Right ventricle myocardium superior (tissue), 1 donor: ENCODE measurements at places on chromosomes 2 and 18.

GRCh38 chr2:22355816-22356433 lies 1029.1 kb upstream of the KLHL29 start:
- peak; percentile 55 for DNase-seq

GRCh38 chr2:181046833-181047232 lies 66.4 kb downstream of the UBE2E3 start:
- no peak for DNase-seq

GRCh38 chr18:79899609-79900445 lies 51.6 kb downstream of the SLC66A2 start:
- DNase-seq: no peak

- no peak for DNase-seq
Measured at GRCh38 chr18:12783524-12783923, 80.7 kb downstream of the PSMG2 start.

- DNase-seq: no peak
Measured at GRCh38 chr2:88608184-88608583, 19.1 kb downstream of the EIF2AK3 start.

- no peak for DNase-seq
Measured at GRCh38 chr2:53629501-53629900, 138.1 kb upstream of the CHAC2 start.

DNA sequence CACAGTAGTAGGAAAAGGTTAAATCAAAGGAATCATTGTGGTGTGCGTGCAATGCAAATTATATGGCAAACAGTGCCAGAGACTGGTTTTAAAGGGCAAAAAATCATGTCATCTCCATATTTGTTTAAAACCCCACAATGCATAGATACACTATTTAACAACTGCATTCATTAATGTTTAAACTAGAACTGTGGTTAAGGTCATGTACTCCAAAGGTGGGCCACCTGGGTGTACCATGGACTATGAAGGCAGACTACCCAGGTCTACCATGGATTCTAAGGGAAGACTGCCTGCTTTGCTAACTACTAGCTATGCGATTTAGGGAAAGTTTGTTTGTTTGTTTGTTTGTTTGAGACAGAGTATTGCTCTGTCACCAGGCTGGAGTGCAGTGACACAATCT lies 356.3 kb downstream of the ZEB2 start:
- no peak for DNase-seq

DNA sequence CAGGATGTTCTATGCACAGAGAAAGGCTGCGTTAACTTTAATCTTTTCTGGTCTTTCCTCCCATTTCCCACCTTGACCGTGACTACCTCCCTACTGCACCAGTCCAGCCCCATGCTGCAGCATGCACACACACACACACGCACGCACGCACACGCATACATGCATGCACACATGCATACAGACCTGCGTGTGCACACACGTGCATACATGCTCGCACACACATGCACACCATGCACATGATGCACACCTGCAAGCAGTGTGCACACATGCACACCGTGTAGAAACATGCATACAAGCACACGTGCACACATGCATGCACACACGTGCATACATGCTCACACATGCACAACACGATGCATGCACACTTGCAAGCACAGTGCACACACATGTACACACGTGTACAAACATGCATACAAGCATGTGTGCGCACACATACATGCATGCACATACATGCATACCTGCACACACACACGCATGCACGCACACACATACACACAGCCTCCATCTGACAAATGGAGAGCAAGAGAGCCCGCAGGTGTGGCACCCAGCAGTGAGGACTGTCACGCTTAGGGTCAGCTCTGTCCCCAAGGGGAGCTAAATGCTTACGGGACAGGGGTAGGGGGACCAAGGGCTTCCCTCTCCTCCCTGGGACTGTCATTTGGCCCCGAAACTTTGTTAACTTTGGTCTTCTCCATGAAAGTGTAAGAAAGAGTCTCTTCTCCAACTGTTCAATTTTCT lies 18.2 kb downstream of the SNORC start:
- peak; percentile 13 for DNase-seq

DNA sequence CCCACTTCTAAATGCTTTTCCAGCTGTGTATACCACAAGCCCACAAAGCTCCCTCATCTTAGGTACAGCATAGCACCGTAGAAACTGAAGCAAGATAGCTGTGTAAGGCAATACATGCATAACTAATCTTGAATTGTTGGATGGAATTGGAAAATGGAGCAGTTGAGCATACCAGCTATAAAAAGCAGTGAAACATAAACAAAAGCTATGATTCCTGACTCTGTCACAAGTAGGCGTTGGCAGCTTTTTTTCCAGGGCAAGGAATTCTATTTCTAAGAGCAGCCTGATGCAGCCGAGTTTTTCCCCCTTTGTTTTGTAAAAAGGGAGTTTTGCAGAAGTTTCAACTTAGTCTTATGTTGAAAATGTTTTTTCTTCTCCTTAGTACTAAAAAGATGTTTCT lies 32.4 kb downstream of the MOGAT1 start:
- DNase-seq: no peak

DNA sequence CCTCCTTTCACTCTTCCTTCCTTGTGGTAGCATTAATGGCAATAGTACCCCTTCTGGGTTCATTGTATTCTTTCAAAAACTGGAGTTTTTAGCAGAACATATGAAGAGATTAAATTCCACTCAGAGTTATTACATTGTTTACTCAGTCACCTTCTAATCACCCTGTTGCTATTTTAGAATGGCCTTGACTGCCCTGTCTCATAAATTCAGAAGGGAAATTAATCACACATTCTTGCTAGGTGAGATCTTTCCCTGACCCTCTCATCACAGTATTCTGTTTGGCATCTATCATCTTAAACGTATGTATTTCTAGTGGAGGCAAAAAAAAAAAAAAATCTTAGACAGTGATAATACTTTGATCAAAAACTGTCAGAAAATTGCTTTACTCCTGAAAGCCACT lies 760.4 kb downstream of the ADCYAP1 start:
- no peak for DNase-seq

GRCh38 chr2:158457092-158457825 lies 507 bp downstream of the PKP4 start:
- DNase-seq: peak; percentile 72

DNA sequence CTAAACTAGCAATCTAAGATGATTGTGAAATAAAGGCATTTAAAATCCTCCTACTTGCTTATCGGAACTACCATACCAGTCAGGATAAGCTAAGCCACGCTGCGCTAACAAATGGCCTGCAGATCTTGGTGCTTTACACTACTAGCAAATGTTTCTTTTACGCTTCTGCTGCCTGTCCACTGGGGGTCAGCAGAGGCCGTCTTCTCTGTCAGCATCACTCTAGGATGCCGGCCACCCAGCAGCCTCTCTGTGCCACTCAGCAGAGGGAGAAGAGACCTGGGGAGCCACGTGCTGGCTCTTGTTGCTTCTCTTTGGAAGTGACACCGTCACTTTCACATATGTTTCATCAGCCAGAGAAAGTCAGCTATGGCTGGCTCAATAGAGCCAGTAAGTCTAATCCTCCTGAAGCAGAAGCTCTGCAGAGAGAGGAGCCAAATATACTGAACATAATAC lies 36.6 kb downstream of the COPS8 start:
- peak; percentile 81 for DNase-seq

DNA sequence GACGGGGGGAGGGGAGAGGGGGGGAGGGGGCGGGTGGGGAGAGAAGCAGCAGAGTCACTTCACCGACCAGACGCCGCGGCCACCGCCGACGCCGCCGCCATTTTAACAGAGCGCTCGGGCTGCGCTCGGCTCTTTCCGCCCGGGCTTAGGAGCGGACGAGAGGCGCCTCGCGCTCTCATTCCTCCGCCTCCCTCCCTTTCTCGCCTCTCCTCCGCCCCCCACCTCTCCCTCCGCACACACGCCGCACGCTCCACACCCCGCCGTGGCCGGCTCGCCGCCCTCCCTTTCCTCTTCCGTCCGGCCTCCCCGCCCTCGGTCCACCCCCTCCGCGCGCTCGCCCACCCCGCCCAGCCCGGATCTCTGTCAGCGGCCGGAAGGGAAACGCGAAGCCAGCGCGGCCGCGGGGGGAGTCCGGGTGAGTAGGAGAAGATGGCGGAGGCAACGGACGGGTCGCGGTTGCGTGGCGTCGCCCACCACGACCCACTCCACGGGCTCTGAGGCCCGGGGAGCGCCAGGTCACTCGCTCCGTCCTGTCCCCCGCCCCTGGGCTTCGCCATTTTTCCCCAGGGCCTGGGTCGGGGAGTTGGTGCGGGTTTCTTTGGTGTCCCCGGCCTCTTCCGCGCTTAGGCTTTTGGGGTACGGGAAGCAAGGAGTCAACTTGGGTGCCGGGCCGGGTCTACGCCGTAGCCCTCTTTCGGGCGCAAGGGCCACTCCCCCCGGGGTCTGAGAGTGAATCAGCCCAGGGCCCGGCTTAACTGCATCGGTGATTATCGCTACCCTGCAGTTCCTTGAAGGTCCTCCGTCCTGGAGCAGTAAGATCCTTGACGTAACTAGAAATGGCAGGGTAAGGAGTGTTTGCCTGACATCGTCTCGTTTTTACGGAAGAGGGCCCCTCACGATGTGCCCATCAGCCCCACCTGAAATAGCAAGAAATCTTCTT lies at the start of gene USP34:
TSS of gene USP34 (minus strand) at position 123 of the 940 bp plus-strand sequence. CDS start 395 bp downstream, outside the sequence.
- DNase-seq: peak; percentile 96

GRCh38 chr18:76493213-76494161 lies 1.6 kb downstream of the ZNF516 start:
- DNase-seq: no peak

- DNase-seq: peak; percentile 73
Measured at GRCh38 chr2:119283873-119284331, 60.3 kb downstream of the STEAP3 start.

DNA sequence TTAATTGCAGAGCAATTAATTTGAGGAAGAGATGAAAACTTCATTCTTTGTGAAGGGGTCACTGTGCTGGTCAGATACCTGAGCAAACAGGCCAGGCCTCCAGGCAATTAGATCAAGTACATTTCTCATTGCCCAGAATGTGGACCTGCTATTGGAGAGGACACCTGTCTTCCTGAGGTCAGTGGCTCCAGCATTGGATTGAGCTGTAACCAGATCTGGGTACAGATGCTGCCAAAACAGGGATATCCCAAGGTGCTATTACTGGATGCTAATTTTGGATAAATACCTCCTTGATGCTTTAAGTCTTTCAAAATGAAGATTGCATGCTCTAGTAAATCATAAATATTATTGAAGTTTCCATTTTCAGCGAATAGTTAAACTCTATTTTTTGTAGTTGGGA lies 131.5 kb downstream of the FAM161A start:
- no peak for DNase-seq

DNA sequence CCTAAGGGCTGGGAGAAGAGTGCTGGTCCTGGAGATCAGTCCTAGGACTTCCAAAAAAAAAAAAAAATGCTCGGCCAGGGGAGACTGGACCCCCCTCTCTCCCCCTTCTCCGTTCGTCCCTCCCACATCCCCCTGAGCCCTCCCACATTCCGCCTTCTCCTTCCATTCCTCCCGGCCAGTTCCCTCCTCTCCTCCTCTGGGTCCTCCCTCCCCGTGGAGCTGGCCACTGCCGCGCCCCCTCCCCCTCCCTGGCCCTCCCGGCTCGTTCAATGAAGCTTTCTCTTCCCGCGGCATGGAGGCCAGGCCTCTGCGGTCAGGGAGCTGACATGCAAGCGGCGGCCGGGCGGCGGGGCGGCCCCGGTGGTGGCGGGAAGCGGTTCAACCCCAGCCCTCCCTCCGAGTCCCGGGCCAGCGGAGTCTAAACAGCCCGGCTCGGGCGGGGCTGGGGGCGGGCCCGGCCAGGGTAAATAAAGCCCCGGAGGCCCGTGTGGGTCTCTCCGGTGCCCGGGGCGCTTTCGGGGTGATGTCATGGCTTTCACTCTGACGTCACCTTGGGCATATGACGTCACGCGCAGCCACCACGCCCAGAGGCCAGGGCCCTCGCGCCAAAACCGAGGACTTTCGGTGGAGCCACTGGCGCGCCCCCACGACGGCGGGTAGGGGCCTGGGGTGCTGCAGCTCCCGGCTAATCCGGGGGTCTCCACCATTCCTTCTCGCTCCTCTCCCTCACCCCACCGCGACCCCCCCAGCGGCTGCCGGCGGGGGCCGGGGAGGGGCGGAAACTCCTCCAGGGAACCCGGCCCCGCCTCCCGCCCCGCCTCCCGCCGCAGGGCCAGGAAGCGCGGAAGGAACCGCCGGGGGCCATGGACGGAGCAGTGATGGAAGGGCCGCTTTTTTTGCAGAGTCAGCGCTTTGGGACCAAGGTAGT lies at the start of the genes DOK1 and LOXL3:
TSS of gene DOK1 (plus strand) at position 829 of the 928 bp plus-strand sequence. CDS start at position 864, 35 bp downstream.
TSS of gene LOXL3 (minus strand) at position 51 of the 928 bp plus-strand sequence. CDS start 1,308 bp downstream, outside the sequence.
- DNase-seq: peak; percentile 94

DNA sequence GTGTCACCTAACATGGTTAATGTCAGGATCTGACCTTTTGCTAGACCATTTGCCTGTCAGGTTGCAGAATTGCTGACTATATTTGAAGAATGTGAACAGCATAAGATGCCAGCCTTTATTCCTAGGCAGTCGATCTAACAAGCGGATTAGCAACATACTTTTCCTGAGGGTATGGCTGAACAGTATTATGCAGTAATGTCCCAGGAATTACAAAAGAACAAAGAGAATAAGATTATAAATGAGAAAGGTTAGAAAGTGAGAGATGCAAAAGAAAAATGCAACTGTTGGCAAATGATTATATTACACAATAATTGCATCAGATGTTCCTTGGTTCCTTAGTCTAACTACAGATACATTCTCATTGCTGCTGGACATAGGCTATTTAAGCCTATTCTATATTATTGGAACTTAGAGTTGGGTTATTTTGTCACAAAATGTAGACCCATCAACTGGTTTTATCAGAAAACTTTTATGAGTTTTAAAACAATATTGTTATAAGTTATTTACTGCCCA lies 647.1 kb upstream of the CRIM1 start:
- DNase-seq: no peak
